ENCODE measurements at places on chromosomes 6 and 20.

DNA sequence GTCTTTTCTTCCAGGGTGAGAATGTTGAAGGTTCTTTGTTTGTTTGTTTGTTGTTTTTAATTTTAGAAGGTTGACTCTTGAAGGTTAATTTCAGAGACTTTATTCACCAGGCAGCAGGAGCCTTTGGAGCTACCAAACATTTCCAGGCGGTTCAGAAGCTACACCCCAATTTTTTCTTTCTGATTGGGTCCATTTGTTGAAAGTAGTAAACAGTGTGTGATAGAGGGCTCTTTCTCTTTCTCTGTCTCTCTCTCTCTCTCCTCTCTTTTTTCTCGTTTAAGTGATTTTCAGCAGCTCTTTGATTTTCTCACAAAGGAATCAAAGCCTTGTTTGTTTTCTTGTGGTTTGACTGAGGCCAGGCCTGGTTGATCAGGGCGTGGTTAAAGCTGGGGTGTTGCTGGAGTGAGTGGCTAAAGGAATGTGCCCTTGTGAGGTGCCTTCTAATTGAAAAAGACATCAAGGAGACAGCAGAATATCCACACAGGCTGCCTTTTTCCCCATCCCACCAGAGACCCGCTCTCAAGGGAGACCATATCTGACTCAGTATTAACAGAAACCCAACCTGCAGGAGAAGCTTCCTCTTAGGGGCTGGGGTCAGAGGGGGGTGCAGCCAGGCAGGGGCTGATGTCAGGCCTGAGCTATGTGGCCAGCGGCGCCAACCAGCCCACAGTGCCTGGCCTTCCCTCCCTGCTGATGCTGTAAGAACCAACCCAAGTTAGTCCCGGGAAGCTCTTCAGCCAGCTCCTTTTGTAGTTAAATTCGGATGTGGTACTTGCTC is 40.4 kb upstream of the NAA20 start:
- DNase-seq = no peak

- no peak for DNase-seq
Observed at GRCh38 chr6:161792851-161793493, 519.1 kb upstream of the AGPAT4 start.

GRCh38 chr6:149094156-149094555 is 223.4 kb upstream of the TAB2 start:
- no peak for DNase-seq

DNA sequence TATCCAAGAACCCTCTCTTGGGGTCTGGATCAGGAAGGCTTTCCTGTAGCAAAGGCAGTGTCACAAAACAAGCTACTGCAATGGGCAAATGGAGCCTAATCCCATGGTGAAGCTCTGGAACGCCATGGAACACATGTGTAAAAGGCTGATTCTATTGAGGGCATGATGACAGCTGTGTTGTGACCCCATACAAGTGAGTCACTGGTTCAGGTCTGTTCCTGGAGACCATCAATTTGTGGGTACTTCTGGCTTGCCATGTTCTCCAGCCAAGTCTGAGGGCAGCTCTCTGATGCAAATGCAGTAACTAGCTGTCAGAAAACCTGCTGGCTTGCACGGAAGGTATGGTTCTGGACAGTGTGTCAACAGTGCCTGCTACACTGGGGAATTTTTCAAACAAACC is 33.3 kb upstream of the ECHDC1 start:
- DNase-seq = no peak

- no peak for DNase-seq
Observed at GRCh38 chr6:41236276-41236675, 8.1 kb downstream of the TREML4 start.

- no peak for DNase-seq
Observed at GRCh38 chr6:61745994-61746393, 540.0 kb downstream of the KHDRBS2 start.

- DNase-seq = no peak
Observed at GRCh38 chr6:165404697-165405096, 95.3 kb upstream of the C6orf118 start.

GRCh38 chr6:16816891-16817290 is 55.6 kb upstream of the ATXN1 start:
- DNase-seq = no peak

DNA sequence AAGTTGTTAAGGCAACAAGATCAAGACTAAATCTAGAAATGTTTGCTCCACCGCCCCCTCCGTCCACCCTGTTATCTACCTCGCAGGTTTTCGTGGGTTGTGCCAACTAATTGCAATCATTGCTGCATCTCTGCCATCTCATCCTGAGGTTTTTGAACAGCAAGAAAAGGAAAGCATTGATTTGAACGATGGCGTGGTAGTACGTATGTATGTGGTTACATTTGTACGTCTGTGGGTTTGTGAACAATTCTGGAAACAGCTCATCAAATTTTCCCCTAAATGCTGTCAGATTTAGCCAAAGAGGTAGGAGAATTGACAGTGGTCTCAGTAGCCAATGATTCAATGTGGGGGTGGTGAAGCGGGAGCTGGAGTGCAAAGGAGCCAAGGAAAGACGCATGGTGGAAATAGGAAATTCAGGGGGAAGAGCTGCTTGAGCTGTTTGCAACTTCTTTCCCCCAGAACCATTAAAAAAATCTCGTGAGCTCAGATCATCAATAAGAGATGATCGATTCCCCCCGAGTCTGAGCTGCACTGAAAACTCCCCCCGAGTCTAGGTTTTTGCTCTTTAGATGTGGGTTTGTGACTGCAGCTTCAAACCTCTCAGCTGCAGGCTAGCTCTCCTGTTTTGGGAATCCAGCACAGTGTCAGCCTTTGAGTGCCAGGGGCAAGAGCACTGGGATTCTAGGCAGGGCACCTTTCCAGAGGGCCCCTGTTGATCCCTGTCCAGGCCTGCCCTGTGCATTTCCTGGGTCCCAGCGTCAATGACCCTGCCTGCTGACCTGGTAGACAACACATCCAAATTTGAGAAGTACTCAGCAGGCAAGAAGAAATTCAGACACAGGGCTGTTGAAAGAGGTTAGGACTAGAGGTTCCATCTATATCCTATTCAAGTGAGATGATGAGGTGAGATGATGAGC is 72.6 kb upstream of the LY86 start:
- peak; percentile 29 for DNase-seq

DNA sequence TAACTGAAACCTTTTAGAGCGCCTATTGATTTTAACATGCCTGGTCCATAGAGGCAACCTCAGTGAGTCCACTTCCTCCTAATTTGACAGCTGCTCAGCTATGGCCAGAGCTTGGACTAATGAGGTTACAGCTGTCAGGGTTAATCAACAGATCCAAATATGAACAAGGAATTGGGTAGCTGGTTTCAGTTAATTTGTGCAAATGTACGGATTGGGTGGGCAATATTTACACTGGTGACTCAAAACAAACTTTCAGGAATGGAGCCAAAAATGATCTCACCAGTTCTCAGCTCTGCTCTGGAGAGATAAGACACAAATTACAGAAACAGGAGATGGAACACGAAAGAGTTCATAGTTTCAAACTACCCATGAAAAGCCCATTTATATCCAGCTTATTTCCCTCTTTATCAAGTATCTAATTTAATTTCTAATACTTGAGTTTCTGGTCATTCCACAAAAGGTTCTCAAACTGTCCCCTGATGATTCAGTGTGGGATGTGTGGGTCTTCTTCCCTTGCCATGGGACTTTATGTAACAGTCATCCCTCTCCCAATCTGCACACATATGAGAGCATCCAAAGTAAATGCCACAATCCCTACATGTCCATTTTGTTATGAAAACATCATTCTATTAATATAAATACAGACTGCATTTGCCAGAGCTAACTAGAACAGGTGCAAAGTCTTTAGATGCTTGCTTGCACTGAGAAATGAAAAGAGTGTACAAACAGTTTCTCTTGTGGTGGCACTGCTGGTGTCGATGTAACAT is 149.9 kb downstream of the RPS12 start:
- peak; percentile 68 for DNase-seq

DNA sequence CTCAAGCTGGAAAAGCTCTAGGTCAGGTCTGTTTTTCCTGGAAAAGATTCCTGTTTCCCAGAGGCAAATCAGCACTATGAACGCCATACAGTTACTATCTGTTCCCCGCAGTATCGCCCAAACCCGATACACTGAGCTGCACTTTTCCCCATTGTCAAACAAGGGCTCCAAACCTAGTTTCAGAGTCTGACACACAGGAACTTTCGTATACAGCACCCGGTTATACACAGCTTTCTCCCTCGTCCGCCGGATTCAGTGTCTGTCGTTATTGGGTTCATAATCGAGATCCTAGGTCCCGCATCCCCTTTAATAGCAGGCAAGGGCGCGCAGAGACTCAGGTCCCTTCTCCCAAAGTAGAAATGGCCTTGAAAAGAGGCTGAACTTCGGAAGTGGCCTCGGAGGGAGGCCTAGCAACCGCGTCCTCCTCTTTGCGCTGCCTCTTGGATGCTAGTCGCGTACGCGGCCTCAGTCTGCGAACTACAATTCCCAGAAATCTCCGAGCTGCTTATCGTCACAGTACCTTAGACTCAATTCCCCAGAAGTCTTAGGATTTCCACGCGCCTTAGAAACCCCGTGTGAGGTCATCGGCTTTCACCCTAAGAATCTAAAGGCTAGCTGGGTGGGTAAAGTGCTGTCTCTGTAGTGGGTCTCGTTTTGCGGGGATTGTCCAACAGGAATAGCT is 34.2 kb downstream of the ZNF391 start:
- DNase-seq = no peak

GRCh38 chr6:37202788-37203491 is 33.0 kb downstream of the PIM1 start:
- DNase-seq = peak; percentile 77

DNA sequence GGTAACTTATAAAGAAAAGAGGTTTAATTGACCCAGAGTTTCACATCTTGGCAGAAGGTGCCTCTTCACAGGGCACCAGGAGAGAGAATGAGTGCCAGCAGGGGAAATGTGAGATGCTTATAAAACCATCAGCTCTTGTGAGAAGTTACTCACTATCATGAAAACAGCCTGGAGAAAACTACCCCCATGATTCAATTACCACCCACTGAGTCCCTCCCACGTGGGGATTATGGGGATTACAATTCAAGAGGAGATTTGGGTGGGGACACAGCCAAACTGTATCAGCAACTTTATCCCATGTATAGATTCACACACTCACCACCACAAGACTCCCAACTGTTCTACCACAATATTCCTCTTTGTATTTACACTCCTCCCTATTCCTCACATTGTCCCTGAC is 10.6 kb downstream of the PDSS2 start:
- DNase-seq = no peak

DNA sequence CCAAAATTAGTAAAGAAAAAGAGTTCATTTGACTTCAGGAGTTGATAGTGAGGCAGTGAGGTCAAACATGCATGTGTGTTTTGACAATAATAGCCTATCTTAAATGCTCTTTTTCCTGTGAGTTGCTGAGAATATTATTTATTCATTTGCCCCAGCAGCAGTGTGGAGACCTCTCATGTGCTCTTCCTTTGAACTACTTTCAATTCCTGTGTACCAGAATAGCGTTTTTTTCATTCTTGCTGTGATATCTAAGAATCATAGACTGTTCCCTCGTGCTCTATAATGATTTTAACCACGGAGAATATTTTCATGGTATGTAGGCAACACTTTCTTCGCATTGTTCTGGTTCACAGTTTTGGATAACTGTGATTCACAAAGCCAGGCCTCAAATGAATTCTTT is 5.2 kb downstream of the CDYL start:
- DNase-seq = no peak

- no peak for DNase-seq
Observed at GRCh38 chr20:37449276-37449675, 71.8 kb upstream of the NNAT start.

GRCh38 chr6:47455533-47456209 is 21.9 kb upstream of the CD2AP start:
- DNase-seq = no peak

GRCh38 chr6:13711324-13711732 is 307 bp downstream of the RANBP9 start:
- DNase-seq = no peak

- peak; percentile 63 for DNase-seq
Observed at GRCh38 chr20:32482442-32483261, 102.5 kb downstream of the NOL4L start.

DNA sequence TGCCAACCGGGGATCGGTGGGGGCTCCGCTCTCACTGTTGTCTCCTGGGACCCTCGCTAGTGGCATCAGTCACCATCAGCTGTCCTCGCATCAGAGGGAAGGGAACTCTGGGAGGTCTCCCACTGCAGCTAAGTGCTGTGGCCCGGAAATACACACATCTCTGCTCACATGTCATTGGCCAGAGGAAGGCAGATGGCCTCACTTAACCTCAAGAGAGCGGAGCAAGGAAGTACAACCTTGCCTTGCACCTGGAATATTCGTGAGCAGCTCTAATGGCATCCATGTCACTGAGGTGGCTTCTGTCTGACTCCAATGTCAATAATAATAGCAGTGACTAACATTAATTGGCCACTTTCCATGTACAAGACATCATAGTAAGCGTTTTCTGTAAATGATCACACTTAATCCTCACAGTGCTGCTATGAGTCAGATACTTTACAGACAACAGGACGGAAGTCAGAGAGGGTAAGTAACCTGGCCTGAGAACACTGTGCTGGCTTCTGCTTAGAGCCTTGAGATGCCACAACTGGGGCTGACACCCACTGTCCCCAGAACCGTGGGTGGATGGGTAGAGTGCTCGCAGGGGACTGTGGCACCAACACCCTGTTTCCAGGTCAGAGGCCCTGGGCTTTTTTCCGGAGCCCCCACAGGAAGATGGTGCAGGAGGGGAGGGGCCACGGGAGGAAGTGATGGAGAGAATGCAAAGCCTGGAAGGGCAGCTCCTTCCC is 6.0 kb downstream of the LHFPL5 start:
- no peak for DNase-seq

DNA sequence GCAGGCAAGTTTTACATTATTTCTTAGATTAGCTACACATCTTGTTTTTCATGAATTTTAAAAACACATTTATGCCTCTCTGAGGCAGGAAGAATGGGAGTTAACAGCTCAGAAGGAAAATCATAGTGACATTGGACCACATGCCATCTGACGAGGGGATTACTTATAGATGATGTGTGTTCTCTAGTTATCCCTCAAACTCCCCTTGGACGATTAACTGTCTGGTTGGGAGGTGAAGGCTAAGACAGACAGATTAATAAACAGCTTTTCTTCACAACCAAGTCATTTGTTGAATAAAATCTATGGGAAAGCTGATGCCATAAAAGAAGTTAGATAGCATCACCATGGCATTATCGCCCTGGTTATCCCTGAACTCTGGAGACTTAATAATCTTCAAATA is 80.0 kb upstream of the PREP start:
- no peak for DNase-seq
